AG04450 (cell line): ENCODE measurements at places on chromosomes 6 and 20.

GRCh38 chr20:43781215-43781614 lies 54.4 kb upstream of the GTSF1L start:
- no peak for DNase-seq

- no peak for DNase-seq
Observed at GRCh38 chr6:43969158-43969981, 157.9 kb downstream of the MRPL14 start.

DNA sequence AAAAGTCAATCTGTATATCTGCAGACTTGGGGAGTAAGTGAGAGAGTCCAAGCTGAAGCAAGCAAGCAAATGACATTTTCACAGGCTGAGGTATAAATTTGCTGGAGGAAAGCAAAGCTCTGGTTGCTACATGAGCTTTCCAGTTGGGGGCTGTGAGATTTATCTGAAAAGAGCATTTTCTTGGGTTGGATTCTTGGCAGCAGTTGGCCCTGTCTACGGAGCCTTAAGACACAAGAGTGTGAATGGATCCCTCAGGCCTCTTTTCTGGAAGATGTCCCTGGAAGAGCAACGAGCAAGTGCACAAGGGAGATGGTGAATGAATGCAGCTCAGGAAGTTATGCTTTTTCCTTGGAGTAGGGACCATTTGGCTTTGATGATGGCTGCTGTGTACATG lies 30.8 kb downstream of the ISM1 start:
- no peak for DNase-seq

- no peak for DNase-seq
Observed at GRCh38 chr20:19257865-19258264, 45.4 kb downstream of the SLC24A3 start.

DNA sequence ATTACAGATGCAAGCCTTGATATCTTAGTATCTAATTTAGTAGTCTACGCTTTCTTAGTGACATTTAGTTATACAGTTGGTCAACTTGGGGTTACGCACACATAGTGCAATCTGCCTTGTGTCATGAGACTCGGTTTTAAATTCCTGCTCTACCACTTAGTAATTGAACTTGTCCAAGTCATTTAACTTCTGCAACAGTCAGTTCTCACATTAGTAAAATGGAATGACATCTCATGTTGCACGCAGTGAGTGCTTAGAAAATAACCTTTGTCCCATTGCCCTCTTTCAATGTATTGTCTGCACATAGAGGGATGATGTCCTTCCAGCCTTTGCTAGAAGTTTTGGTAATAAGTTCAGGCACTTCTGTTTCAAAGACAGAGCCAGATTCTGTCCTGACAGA lies 48.6 kb downstream of the TMEM170B start:
- no peak for DNase-seq

DNA sequence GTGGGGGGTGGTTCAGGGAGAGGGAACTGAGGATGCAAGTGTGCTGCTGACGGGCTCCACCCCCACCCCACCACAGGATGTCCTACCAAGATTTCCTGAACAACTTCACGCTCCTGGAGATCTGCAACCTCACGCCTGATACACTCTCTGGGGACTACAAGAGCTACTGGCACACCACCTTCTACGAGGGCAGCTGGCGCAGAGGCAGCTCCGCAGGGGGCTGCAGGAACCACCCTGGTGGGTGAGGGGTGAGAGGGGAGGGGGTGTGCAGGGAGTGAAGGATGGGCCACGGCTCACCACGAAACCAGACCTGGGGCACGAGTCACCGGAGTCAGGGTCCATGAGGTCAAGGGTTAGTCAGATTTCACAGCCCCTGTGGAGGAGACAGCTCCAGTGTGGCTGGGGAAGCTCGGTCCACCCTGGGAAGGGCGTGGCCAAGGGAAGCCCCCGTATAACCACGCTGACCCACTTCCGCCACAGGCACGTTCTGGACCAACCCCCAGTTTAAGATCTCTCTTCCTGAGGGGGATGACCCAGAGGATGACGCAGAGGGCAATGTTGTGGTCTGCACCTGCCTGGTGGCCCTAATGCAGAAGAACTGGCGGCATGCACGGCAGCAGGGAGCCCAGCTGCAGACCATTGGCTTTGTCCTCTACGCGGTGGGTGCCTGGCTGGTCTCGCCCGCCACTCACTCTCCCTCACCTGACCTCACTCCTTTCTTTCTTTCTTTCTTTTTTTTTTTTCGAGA lies 18.3 kb downstream of the CAPN11 start:
- no peak for DNase-seq

DNA sequence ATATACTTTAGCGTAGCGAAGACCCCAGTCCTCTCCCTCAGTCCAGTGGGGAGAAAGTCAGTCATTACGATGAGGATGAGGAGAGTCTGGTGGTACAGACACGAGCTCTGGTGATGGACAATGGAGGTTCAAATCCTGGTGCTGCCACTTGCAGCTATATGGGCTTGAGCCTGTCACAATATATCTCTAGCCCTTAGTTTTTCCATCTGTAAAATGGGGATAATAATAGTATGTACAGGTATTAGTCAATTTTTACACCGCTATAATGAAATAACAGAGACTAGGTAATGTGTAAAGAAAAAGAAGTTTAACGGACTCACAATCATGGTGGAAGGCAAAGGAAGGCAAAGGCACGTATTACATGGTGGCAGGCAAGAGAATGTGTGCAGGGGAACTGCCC lies 237.9 kb downstream of the BCAS1 start:
- no peak for DNase-seq

DNA sequence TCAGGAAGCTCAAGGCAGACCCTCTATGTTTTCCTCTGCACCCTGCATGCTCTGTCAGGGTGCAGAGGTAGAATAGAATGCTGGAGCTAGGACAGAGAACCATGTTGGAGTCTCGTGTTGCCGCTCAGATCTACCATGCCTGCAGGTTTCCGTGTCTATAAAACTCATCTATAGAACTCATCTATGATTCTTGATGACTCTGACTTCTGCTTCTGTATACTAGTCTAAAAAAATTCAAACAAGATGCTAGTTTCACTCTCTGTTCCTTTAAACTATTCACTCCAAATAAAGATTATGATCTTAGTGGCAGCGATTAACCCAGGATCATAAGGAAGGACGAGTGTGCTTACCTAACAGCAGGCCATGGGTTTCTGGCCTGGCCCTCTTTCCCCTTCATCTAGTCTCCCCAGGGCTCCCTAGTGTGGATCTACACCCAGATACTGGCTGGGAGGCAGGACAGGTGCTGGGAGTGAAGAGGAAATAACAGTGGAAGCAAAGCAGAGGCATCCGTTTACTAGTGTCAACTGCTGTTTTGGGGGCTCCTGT lies 162.7 kb upstream of the SUPT3H start:
- DNase-seq, result no peak

DNA sequence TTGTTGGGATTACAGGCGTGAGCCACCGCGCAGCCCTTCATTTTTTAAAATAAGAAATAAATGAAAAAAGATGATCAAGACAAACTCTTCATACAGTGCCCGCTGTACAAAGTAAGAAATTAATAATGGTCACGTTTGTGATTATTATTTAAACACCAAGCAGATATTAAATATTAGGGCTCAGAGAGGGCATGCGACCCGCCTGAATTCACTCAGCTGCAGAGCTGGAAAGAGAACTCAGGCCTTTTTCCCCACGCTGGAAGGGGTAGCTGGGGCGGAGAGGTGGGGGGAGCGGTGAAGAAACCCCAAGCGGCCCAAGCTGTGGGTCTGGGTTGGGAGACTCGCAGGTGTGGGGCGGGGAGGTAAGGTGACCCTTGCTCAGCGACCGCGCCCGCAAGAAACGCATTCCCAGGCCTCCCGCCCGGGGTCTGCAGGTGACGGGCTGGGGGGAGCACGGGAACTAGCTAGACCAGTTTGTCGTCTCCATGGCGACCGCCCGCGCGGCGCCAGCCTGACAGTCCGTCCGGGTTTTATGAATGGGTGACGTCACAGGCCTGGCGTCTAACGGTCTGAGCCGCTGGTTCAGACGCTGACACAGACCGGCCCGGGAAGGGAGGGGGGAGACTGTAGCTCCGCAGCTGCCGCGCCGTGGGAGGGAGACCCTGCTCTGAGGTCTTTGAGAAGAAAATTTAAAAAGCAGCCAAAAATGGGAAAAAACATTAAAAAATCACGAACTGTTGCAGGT lies 1.1 kb upstream of the ID1 start:
- peak; percentile 63 for DNase-seq

- no peak for DNase-seq
Observed at GRCh38 chr6:40807484-40807883, 220.3 kb upstream of the LRFN2 start.

DNA sequence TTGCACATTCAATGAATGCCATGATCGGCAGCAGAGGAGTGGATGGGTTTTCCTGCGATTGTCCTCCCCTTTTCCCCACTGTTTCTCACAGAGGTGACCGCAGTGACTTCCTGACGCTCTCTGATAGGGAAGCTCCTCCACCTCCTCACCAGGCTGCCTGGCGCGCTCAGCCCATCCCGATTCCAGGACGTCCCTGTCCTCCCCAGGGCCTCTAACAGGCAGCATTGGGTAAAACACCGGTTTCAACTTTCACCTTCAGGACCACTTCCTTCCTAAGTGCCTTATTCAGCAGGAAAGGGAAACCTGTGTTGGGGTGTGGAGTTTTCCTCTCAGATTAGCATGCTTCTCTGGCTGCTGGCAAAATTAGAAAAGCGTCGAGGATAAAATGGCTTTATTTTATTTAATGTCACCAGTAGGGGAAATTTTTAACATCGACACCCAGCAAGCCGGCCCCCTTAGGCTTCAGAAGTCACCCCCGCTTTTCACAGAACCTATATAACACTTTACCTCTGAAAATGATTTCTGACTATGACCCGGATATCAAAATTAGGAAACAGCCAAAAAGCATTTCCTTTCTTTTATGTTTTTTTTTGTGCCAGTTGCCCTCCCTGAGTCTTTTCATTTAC lies 570.4 kb upstream of the GJE1 start:
- no peak for DNase-seq

GRCh38 chr6:115947966-115948541 lies 112.6 kb downstream of the FRK start:
- no peak for DNase-seq

- no peak for DNase-seq
Observed at GRCh38 chr6:15989397-15989796, 139.5 kb upstream of the MYLIP start.

GRCh38 chr6:2579241-2579761 lies 171.4 kb downstream of the MYLK4 start:
- no peak for DNase-seq

GRCh38 chr6:64103480-64103879 lies 467.9 kb downstream of the PHF3 start:
- no peak for DNase-seq

GRCh38 chr20:47857569-47858464 lies 72.5 kb upstream of the SULF2 start:
- no peak for DNase-seq

DNA sequence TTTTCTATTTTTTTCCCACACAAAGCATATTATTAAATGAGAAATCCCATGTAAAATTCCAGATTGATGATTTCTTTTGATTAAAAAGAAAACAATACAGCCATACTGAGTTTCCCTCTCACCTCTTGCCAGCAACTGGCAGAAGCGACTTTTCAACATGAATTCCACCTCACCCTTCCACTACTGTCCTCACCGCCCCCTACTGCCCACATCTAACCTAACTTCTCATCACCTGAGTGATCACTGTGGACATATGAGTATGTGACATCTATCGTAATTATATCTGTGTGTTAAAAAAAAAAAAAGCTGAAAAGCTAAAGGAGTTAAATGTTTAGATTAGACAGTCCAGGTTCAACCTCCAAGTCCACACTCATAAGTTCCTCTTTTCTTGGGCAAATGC lies 528.6 kb downstream of the PRKN start:
- DNase-seq, result no peak

- no peak for DNase-seq
Observed at GRCh38 chr6:114735025-114735735, 392.4 kb upstream of the HS3ST5 start.

- peak; percentile 36 for DNase-seq
Observed at GRCh38 chr6:30357678-30358540, 13.0 kb downstream of the RPP21 start.

GRCh38 chr6:107731422-107732319 lies 92.4 kb downstream of the SCML4 start:
- DNase-seq, result no peak

DNA sequence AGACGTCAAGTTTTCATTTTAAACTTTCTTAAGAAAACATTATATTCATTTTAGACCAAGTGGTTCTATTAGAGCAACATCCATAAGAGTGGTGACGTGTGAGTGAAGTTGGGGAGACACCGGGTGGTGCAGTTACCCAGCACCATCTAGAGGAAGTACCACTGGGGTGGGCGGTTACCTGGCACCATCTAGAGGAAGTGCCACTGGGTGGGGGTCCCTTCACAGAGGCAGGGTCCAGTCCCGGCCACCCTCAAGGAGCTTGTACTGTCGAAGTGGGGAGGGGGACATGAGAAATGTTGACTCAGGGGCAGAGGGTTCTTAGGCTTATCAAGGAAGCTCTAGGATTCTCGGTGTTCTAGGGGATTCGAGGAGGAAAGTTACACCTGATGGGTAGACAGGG lies 26.2 kb downstream of the PHACTR3 start:
- no peak for DNase-seq

DNA sequence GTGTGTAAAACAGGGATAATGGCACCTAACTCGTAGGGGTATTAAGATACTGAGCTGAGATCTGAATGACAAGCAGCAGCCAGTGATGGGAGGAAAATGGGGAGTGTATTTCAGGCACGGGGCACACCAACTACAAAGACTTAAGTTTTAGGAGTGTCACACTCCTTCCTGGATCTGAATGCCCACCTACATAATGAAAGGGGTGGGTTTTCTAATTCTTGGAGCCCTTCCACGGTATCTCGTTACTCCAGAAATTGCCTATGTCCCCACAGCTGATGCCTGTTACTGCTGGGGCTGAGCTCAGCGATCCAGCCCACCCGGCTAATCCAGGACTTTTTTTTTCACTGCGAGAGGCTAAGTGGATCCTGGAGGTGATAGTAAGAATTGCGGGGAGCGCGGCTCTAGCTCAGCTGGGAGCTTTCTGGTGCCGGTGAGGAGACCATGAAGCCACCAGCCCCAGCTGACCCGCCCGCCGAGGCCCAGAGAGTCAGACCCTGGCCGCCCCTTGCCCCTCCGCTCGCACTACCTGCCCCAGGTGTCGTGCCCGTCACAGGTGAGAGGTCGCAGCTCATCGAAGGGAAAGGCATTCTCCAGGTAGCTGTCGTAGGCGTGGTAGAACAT lies 727 bp downstream of the EDEM2 start:
- DNase-seq, result no peak

GRCh38 chr6:109282756-109283155 lies 99.5 kb downstream of the CD164 start:
- no peak for DNase-seq

DNA sequence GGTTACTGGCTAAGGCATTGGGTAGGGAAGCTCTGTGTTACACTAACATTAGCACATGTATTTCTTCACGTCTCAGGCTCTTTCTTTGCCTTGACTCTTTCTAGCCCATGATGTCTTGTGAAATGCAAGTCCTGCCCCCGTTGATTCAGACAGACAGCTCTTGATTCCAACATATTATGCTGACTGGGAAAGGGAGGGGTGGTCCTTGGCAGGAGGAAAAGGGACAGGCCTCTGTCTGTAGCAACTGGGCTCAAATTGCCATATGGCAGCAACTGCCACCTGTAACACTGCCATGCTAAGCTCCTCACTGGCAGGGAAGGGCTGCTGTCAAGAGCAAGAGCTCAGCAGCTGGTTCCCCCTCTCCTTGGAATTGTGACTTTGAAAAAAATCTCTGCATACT lies 5.7 kb upstream of the KCNK15 start:
- DNase-seq, result no peak
